ENCODE measurements at places on chromosomes 5 and 9.

DNA sequence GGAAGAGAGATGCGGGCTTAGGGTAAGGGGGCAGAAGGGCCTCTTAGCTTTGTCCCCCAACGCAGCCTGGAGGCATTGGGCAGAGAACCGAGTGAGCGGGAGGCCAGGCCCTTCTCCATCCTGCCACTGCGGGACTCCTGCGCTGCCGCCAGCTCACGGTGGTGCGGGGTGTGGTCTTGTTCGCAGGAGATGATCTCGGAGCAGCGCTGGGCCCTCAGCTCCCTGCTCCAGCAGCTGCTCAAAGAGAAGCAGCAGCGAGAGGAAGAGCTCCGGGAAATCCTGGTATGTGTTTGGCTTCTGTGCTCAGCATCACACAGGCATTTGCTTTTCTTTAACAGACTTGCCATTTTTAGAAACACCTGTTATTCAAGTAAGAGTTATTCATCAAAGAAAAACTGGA, 41.3 kb downstream of the LRSAM1 start:
- no peak for DNase-seq

- DNase-seq: no peak
Measured at GRCh38 chr5:65818592-65818991, 96.6 kb downstream of the NLN start.

GRCh38 chr5:24232929-24233498, 411.8 kb downstream of the CDH10 start:
- peak; percentile 19 for DNase-seq

- DNase-seq: no peak
Measured at GRCh38 chr9:16982780-16983310, 112.4 kb upstream of the BNC2 start.

GRCh38 chr5:5494489-5495402, 72.3 kb downstream of the ICE1 start:
- no peak for DNase-seq

DNA sequence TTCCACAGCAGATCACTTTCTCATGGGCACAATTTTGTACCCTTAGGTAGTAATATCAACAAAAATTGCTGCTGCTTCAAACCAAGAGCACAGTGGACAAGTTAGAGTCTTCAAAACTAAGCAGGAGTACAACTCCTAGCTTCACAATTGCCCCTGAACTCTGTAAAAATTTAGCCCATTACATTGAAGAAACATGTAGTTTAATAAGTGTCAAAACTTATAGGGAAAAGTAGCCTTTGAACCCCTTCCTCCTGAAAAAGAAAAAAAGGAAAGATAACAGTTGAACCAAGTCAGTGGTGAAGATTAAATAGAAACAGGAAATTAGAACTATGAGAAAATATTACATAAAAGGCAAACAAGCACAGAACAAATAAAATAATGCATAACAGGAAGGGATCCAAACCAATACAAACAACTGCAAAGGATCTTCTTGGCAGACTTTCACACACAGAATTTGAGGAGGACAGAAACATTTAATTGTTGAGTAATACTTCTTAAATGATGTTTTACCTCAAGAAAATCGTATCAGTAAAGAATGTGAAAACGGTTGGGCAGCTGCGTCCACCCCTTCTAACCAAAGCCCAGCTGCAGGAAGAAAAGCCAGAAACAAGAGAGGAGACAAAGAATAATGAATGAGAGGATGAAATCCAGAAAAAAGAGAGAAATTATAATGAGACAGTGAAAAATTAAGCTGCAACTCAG, 636.0 kb downstream of the NR2F1-AS1 start:
- no peak for DNase-seq

DNA sequence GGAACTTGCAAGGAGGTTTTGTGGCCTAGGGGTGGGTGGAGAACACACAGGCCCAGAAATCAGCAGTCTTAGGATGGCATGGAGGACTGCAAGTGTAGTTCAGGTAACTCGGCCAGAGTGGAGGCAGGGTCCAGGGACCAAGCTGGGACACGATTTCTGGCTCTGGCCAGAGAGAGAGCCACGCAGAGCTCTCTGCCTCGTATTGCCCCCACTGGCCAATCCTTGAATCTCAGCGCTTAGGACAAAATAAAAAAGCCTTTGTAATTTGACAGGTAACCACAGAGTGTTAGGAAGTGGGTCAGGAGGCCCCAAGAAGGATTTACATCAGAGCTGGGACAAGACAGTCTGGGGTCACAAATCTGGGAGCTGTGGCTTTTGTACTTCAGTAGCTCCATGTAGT, 11.7 kb downstream of the MAP3K1 start:
- DNase-seq: peak; percentile 15

GRCh38 chr5:122093415-122094180, 15.5 kb upstream of the LOX start:
- DNase-seq: no peak

- DNase-seq: no peak
Measured at GRCh38 chr5:143892908-143893307, 80.9 kb downstream of the HMHB1 start.

DNA sequence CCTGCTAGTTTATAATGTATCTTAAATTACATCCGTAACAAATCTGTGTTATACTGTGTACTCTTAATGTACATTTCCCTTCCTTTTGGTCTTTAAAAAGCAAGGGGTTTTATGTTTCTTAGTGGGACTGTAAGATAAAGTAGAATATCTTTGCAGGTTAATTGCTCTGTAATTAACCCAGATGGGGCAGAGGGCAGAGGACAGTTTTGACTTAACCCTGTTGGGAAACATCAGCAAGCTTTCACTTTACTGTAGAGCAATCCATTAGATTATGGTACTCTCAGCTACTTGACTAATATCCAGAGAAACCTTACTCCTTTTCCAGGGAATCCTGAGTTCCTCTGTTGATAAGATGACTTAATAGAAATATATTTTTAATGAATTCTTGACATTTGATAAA, 74.3 kb downstream of the TLE4 start:
- DNase-seq: no peak

DNA sequence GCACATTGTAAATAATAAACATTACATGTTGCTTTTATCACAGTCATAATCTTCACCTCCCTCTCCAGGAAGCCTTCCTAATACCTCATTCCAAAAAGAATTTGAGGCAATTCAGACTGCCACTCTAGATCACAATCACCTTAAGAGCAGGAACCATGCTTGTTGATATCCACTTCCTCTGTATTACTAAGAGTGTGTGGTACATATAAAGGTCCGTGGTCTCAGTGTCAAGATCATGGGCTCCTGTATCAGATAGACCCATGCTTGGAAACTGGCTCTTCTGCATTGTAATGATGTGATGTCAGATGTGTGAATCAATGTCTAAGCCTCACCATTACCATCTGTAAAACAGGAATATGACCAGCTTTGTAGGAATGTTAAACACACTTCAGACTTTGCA, 114.1 kb downstream of the SPOCK1 start:
- no peak for DNase-seq

DNA sequence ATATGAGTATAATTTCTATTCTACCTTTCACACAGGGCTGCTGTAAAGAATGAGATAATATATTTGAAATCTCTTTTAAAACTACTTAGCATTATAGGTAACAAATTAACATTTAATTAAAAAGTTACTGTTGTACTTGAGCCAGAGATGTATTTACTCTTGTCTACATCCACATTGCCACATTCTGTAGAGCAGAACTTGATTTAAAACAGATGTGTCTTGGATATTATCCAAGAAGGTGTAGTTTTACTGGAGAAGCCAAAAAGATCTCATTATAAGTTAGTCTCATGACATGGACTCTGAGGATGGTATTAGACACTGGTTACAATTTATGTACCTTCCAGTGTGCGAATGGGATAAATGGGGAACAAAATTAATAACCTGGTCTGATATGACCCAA, 293.1 kb upstream of the CCNH start:
- DNase-seq: no peak

DNA sequence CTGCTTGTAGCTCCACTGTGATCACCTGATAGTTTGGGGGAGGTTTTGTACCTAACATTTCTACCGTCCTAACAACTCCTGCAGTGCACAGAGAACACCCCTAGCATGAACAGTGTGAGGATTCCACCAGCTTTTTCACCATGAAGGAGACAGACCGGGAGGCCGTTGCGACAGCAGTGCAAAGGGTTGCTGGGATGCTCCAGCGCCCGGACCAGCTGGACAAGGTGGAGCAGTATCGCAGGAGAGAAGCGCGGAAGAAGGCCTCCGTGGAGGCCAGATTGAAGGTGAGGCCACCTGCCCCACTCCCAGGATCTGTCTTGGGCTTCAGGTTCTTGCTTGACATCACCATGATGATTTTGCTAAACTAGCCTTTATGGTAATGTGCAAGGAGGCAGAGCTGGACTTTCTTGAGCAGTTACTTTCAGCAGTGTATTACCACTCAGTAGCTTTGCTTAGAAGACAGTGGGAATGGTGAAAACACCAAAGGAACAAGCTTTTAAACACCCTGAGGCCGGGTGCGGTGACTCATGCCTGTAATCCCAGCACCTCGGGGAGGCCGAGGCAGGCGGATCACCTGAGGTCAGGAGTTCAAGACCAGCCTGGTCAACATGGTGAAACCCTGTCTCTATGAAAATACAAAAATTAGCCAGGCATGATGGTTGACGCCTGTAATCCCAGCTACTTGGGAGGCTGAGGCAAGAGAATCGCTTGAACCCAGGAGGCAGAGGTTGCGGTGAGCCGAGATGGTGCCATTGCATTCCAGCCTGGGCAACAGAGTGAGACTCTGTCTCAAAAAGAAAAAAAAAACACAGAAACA, 3.3 kb downstream of the EXOC3 start:
- no peak for DNase-seq

GRCh38 chr5:37665272-37665671, 174.6 kb downstream of the GDNF start:
- no peak for DNase-seq

Data from NCI-H526 (cell line).